Stimulated activated CD4-positive, alpha-beta T cell treated with anti-CD3 and anti-CD28 coated beads, Interleukin-15, amount 100 ng/mL, for 1 hour (primary cell): ENCODE measurements at places on chromosomes 3 and 15.

DNA sequence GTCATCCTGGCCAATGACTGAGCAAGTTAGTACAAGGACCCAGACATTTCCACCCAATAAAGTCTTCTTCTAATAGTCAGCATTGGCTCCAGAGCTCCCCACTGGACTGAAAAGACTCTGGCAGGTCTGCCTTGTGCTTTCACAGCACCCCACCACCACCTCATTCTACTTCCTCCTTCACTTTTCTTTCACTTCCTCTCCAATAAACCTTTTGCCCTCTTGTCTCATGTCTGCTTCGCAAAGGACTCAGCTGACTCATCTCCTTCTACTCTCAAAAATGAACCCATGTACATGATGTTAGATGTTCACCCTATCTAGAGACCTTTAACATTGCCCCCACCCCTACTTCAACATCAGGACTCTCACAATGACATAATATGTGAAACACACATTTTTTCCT, 181.0 kb upstream of the PPP2R3A start:
- no peak for DNase-seq

DNA sequence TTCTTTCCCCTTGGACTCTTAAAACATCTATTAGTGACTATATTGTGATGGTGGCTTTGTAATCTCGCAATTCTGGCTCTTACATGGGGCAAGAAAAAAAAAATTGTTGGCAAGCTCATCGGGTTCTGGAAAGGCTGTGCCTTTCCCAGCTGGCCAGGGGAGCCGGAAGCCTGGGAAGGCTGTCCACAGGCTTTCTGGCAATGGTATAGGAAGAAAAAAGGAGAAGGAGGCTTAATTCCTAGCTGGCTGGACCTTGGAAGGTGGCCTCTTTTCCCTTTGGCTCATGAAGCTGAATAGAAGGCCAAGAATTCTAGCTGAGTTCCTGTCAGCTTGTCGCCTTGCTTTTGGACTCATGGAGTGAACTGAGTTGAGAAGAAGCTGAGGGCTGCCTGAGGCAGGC, 243.5 kb upstream of the SEMA6D start:
- no peak for DNase-seq

DNA sequence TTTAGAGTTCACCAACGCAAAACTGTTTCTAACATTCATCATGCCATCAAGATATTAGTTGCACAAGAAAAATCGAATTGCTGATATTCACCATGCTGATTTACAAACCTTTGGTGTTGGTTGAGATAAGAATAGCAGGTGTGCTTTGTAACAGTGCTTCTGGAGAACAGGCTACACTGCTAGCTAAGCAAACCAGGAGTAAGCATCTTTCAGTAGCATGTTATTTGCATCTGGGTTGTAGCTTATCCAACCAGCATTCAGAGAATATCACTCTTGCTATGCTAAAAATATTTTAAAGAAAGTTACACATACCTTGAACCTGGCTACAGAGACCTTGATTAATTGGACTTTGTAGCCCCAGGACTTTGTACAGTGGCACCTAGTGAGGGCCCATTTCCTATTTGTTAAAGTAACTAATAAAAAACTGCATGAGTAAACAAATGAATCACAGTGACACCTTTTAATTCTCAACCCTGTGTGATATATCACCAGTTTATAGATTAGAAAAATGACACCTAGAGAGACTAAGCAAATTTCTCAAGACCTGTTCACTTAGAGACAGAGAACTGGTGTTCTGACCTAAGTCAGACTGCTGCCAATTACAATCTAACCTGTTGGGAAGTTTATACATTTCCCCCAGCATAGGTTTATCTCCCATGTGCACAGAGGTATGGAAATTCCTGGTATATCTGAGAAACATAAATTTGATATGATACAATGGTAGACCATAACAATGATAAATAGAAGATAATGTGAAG, 435.5 kb upstream of the TGFBR2 start:
- DNase-seq = no peak

GRCh38 chr3:171346582-171347300, 113.5 kb downstream of the TNIK start:
- no peak for DNase-seq

- no peak for DNase-seq
These were observed 3.2 kb downstream of the ZXDC start for GRCh38 chr3:126472277-126473006.

GRCh38 chr3:171218069-171218468, 191.5 kb upstream of the SLC2A2 start:
- DNase-seq = no peak

DNA sequence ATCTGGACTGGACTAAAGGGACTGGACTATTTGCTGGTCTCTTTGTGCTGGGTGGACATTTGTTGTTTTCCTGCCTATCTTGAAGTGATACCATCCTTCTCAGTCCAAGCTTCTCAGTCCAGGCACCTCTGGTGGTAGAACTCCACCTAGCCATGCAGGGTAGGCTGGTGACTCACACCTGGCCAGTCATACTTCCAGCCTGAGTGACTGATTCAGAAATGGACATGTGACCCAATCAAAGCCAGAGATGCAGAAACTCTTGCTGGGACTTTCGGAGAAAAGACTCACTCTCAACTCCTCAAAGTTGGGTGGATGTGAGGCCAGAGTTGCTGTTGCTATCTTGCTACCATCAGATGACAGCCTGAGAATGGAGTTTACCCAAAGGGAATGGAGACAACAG, 5.6 kb upstream of the ASB14 start:
- DNase-seq = no peak

GRCh38 chr15:35181538-35181937, 96.4 kb upstream of the NANOGP8 start:
- DNase-seq = no peak

GRCh38 chr15:53746101-53746500, 13.4 kb downstream of the WDR72 start:
- DNase-seq = no peak

GRCh38 chr15:59595434-59595915, 16.1 kb upstream of the GCNT3 start:
- DNase-seq = no peak

DNA sequence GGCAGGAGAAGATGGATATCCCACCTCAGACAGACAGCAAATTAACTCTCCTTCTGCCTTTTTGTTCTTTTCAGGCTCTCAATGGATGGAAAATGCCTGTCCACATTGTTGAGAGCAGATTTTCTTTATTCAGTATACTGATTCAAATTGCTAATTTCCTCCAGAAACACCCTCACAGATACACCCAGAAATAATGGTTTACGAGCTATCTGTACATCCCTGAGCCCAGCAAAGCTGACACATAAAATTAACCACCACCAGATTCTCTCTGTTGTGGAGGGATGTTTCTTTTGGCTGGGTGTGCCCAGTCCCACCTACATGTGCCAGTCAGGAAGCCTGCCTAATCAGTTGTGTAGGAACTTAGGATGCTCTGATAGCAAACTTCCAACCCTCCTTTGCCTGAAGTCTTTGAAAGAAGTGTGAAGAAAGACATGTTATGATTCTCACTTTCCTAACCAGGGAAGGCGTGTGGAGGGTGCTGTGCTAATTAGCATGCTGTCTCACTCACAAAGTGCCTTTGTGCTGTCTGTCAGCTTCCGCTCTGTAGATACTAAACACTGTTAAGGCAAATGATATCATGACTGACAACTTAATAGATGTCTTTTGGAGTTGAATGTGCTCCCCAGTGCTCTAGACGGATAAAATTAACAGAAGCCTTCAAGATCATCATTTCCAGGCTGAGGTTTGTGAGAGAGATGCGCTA, 208.5 kb downstream of the CLSTN2 start:
- no peak for DNase-seq

GRCh38 chr3:187281191-187281714, 10.3 kb downstream of the MASP1 start:
- no peak for DNase-seq

DNA sequence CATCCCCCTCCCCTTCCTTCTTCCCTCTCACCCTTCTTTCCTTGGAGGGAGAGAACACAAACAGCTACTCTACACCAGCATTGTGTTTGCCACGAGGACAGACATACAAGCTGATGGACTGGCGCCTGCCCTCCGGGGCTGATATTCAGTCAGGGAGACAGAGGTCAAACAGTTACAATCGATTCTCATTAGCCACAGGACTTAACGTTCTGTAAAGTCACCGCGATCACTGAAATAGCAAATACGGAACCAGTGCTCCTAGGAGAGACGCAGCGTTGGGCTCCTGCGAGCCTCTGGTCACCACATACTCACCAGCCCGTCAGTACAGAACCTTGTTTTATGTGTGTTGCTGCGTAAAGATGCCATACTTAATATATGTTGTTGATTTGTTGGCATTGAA, 108.8 kb downstream of the LRRK1 start:
- DNase-seq = no peak

DNA sequence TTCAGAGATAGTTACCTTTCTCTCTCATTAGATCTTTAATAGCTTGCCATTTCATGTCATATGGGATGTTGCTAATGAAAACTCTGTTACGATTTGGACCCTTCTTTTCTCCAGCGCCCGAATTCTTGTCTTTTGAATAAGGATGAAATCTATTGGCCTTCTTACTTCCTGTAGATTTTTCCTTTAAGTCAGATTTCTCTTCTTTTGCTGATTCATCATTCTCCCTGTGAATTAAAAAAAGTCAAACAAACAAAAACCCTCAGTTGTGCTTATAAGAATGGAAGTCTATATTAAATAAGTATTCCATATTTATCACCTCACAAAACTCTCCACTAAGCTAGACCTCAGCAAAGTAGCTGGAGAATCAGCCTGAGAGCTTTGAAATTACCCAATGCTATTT, 9.5 kb downstream of the MYEF2 start:
- DNase-seq = no peak

- DNase-seq = no peak
These were observed 136.5 kb downstream of the NTRK3 start for GRCh38 chr15:88120026-88120425.

DNA sequence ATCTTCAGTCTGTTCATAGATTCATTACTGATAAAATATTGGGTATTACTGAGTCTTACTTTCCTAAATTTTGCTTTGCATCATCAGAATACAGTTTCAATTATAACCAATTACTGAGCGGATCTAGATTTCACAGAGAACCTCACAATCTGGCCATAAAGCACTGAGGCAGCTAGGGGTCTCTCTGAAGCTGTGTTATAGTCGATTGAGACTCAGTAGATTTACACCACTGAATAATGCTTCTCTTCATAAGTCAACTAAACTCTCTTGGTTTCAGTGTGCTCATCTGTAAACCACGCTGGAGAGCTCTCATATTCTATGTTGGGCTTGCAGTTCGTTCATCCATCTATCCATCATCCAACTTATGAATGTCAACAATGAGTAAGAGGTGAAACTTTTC, 180.6 kb downstream of the GREM1 start:
- DNase-seq = no peak

DNA sequence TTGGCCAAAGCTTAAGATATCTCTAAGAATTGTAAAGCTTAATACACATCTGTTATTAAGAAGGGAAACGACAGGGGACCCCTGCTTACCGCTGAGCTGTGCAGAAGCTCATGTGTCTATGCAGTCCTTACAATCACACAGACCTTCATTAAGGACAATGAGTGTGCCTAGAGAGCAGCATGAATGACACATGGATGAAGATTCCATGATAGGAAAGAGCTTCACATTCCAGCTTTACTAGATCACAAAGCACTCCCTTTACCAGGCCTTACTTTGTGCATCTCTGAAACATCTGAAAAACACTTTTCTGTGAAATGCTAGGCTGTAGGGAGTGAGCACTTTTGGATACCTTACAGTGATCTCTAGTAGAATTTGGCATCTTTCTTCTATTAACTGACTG, 32.0 kb downstream of the RNF168 start:
- no peak for DNase-seq

GRCh38 chr3:17182166-17182565, 297.4 kb downstream of the PLCL2 start:
- no peak for DNase-seq

GRCh38 chr3:86837871-86838270, 153.1 kb downstream of the VGLL3 start:
- DNase-seq = no peak

GRCh38 chr3:69288161-69288895, 97.6 kb downstream of the FRMD4B start:
- no peak for DNase-seq

- DNase-seq = no peak
These were observed 286.9 kb downstream of the XXYLT1 start for GRCh38 chr3:194984066-194984465.

- no peak for DNase-seq
These were observed 1.8 kb downstream of the LMCD1 start for GRCh38 chr3:8503461-8503860.

DNA sequence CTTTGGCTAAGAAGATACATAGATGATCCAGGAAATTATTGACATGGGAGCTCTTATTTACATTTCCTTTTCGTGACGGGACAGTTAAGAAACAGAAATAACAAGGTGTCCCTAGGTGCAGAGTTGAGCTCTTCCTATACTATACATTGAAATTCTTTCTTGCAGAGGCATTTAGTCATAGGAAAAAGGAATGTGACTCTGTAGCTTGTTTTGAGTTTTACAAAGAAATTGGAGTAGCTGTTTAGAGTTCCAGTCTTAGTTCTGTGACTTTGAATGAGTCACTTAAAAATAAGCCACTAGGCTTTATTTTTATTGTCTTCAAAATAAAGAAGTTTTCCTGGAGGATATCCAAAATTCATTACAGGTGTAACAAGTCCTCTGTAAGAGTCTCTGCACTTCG, 723.5 kb upstream of the SGO1 start:
- DNase-seq = no peak

DNA sequence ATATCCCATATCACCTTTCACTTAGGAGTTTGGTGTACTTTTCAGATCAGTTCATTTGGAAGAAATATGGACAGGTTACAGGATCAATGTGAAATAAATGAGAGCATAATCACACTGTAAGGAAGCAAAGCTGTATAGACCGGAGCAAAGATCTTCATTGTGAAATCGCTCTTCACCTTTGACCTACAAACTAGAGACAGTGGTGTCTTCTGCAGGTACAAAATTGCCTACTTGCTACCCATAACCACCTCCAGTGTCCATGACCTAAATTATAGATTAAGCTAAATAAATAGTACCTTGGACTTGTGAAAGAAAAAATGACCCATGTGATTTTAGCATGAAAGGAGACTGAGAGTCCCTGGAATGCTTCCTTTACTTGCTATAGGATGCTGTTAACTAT, 379.5 kb upstream of the SUCLG2 start:
- no peak for DNase-seq

DNA sequence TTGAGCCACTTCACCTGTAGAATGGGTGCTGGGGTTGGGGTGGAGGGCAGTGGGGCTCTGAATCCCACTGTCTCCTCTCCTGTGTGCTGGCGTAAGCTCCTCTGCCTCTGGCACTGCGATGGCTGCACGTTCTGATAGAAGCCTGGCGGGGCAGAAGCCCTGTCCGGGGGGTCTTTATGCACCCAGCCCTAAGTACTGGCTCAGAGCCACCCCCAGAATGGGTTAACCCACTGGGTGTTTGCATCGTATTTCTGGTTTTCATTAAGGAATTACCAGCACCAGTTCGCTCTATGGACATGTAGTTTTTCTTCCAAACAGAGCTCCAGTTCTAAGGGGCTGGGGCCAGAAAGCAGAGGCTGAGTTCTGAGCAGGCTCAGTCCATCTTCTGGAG, 37.7 kb upstream of the CDCP1 start:
- DNase-seq = no peak

- no peak for DNase-seq
These were observed 5.1 kb downstream of the PRC1 start for GRCh38 chr15:90989040-90989768.

GRCh38 chr3:119643528-119643927, 16.9 kb downstream of the POPDC2 start:
- no peak for DNase-seq
